ENCODE measurements at places on chromosomes 13 and 19.

DNA sequence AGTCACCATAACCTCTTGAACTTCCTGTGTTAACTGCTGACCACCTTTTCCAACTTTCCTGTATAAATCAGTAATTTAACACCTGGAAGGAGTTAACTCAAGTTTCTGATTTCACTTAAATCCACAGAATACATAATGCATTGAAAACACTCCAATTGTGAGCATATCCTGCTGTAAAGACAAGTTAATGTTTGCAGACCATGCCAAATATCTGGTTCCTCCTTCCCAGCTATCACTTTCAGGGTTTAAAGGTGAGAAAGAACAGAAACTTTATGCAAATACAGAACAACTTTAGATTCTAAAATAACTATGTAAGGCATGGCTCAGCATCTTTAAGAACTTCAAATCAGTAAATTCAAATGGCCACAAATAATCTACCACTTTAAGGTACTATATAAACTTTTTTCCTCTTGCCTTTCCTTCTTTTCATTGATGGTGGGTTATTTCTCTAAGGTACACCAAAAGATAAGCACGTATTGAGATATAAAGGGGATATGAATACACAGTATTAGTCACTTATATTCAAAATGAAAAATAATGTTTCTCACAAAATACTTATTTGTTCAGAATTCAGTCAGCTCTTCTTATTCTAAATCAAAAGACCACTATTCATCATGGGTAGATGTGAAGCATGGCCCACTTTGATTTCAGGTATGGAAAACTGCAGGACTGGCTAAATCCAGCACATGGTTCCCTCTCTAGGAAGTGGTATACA is 6.6 kb upstream of the TPTE2 start:
- no peak for DNase-seq

- DNase-seq = no peak
These were observed 257.1 kb downstream of the MTUS2 start for GRCh38 chr13:29077051-29077813.

DNA sequence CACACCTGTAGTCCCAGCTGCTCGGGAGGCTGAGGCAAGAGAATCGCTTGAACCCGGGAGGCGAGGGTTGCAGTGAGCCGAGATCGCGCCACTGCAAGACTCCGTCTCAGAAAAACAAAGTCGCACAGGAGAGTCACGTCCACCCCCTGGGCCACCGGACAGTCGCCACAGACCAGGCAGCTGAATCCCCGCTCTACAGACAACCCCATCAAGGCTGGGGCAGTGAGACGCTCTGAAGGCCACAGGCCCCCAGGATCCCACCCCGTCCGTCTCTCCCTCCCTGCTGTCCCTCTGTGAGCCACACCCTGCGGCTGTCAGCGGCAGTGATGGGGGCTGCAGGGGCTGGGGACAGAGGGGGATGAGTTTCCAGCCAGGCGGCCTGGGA is 15.5 kb upstream of the PTBP1 start:
- DNase-seq = no peak

- DNase-seq = no peak
These were observed 521.0 kb downstream of the SUCLA2 start for GRCh38 chr13:47480121-47480520.

DNA sequence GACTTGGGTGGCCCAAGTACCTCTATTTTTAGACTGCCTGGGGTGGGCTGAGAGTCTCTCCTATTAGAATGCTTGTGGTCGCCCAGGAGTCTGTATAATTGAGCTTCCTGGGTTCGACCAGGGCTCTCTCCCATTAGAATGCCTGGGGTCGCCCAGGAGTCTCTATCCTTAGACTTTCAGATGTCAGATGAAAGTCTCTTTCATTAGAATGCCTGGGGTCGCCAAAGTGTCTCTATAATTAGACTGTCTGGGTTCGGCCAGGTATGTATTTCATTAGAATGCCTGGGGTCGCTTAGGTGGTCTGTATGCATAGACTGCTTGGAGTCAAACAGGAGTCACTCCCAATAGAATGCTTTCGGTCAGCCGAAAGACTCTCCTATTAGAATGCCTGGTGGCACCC is 1471.7 kb downstream of the UQCRFS1 start:
- no peak for DNase-seq

DNA sequence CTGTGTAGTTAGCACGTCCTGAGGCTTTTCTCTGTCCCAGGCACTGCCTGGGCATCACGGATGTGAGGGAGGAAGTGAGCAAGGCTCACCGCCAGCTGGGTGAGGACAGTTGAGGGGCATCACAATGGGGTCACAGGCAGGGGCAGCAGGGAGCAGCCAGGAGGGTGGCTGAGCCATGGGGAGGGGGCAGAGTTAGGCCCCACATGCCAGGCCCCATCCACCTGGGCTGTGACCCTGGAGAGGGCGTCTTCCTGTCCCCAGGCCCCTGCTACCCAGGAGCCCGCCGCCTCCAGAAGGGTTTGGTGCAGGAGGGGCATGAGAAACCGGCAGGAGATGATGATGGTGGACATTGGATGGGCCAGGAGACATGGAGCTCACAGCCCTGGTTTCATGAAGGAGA is 56.8 kb upstream of the F7 start:
- no peak for DNase-seq

DNA sequence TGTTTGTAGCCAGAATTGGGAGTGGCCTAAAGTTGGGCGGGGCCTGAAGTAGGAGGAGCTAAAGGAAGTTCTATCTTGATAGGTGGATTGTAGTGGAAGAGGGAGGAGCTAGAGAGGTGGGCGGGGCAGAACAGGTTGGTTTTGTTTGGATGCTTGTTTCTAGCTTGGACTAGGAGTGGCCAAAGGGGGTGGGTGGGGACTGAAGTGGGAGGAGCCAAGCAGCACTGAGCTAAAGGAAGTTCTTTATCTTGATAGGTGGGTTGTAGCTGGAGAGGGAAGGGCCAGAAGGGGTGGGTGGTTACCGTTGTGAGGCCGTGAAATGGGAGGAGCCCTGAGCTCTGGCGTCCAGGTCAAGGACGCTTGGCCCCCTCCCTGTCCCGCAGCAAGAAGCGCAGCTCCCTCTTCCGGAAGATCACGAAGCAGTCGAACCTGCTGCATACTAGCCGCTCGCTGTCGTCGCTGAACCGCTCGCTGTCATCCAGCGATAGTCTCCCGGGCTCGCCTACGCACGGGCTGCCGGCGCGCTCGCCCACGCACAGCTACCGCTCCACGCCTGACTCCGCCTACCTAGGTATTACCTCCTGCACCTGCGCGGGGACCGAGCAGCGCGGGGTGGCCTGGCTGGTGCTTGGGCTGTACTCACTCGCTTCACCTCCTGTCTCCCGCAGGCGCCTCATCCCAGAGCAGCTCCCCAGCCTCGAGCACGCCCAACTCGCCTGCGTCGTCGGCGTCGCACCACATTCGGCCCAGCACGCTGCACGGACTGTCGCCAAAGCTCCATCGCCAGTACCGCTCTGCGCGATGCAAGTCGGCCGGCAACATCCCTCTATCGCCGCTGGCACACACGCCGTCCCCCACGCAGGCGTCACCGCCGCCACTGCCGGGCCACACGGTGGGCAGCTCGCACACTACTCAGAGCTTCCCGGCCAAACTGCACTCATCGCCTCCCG is 8.0 kb downstream of the DNASE2 start:
- DNase-seq = no peak

- DNase-seq = no peak
These were observed 1220.9 kb downstream of the PCDH9 start for GRCh38 chr13:66009241-66009640.

DNA sequence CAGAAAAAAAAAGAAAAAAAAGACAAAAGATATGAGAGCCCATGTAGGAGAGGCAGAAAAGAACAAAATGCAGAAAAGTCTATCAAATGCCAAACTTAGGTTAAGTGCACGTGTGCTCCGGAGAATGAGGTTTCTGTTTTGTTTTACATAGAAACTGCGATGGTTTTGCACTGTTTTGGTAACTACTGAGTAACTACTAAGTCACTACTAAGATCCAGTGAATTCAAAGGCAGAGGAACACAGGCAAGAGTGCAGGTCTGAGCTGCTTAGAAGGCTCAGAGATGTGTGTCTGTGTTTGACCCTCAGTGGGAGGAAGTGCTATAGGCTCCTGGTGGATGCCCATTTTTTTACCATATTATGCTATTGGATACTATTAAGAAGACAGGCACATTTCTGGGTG is 299.3 kb downstream of the NDFIP2 start:
- no peak for DNase-seq

DNA sequence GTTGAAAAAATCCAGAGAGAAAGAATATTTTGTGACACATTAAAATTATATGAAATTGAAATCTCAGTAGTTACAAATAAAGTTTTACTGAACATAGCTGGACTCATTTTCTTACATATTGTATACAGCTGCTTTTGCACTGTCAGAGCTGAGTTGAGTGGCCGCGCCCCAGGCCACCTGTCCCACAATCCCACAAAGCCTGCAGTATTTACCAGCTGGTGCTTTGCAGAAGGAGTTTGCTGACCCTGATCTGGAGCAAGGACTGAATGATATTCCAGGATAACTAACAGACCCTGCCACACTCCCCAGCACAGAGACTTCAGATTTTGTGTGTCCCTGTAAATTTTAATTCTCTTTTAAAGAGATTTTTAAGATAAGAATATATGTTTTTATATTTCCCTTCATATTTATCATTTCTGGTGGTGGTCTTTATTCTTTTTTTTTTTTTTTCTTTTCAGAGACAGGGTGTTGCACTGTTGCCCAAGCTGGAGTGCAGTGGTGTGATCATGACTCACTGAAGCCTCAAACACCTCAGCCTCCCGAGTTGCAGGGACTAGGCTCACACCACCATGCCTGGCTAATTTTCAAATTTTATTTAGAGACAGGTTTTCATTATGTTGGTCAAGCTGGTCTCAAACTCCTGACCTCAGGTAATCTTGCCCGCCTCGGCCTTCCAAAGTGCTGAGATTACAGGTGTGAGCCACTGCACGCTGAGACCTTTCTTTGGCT is 48.5 kb downstream of the TDRD12 start:
- no peak for DNase-seq

DNA sequence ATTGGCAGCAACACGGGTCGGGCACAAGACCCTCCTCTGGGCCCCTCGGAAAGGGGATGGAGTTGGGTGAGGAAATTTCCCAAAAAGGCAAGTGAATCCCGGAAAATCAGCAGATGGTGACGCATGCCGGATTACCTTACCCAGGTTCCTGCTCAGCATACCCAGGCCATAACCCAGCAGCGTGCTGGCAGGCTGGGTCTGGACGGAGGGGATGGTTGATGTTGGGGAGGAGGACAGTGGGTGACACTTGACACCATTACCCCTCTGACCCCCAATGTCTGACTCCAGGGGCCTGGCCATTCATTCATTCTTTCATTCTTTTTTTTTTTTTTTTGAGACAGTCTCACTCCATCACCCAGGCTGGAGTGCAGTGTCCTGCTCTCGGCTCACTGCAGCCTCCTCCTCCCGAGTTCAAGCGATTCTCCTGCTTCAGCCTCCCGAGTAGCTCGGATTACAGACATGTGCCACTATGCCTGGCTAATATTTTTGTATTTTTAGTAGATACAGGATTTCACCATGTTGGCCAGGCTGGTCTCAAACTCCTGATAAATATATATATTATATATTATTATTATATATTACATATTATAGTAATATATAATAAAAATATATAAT is 799 bp downstream of the PVR start:
- DNase-seq = no peak

GRCh38 chr19:16627928-16628182 is 149 bp downstream of the MED26 start:
- no peak for DNase-seq

GRCh38 chr19:6475321-6476108 is 6.1 kb downstream of the DENND1C start:
- DNase-seq = no peak

GRCh38 chr19:29475469-29475868 is 50.3 kb upstream of the VSTM2B start:
- no peak for DNase-seq

- DNase-seq = no peak
These were observed 18.5 kb upstream of the SPRY2 start for GRCh38 chr13:80359414-80359777.

DNA sequence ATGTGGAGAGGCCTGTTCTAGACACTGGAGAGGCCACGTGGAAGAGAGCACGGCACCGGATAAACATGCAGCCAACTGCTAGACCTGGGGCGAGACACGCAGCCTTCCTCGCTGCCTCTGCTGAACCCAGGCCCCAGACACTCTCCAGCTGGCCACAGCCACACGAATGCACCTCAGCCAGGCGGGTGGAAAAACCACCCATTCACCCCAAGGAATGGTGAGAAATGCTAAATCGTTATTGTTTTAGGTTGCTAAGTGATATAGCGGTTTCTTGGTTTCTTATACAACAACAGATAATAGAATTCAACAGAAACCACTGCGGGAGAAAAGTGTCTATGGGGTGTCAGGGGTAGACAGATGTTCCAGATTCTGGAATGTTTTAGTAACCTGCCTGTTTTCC is 52.5 kb downstream of the STK24 start:
- DNase-seq = no peak

- DNase-seq = no peak
These were observed 64.5 kb upstream of the SLC10A2 start for GRCh38 chr13:103130681-103131210.

- no peak for DNase-seq
These were observed 12.3 kb downstream of the ATP7B start for GRCh38 chr13:51998723-51999509.

DNA sequence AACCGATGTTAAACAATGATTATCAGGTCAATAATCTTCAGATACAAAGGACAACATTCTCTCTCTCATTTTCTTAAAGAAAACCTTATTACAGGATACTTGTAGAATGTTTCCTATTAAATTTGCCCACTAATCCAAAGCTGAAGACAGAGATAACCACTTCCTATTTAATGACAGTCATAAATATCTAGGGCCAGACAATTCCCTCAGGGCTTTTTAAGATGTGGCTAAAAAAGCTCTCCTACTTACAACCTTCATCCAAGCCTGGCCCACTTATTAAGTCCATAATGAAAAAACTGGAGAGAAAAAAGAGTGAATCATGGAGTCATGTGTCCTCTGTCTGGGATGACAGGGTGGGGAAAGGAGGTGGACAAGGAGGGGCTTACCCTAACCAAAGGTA is 235.9 kb downstream of the KLF12 start:
- no peak for DNase-seq

DNA sequence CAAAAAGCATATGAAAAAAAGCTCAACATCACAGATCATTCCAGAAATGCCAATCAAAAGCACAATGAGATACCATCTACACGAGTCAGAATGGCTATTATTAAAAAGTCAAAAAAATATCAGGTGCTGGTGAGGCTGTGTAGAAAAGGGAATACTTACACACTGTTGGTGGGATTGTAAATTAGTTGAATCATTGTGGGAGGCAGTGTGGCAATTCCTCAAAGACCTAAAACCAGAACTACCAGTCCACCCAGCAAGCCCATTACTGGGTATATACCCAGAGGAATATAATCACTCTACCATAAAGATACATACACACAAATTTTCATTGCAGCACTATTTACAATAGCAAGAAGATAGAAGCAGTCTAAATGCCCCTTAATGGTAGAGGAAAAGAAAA is 529.9 kb downstream of the SLITRK1 start:
- no peak for DNase-seq

All from activated CD4-positive, alpha-beta T cell treated with anti-CD3 and anti-CD28 coated beads, Interleukin-2, amount 50 U/mL, for 24 hours (primary cell).